ENCODE measurements at places on chromosomes 6 and 20.

DNA sequence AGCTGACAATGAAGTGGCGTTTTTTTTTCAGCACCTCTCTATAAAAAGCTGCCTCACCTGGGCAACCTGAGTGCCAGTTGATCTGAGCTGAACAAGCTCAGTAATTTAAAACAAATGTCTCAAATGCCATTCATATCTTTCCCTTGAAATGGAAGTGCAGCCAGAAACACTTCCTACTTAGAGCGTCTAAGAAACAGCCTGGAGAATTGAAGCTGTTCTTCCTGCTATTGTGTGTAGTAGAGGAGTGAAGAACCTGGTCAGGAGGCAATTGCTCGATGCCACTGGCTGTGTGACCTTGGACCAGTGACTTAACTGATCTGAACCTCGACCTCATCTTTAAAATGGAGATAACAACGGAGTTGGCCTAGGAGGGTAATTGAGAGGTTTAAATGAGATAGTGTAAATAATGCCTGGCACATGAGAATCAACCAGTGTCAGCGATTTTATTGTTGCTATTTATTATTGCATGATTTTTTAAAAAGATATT, 95.4 kb upstream of the FOXQ1 start:
- no peak for DNase-seq

GRCh38 chr20:58709013-58709702, 16.6 kb downstream of the NPEPL1 start:
- no peak for DNase-seq

GRCh38 chr20:10286356-10286755, 67.7 kb downstream of the SNAP25 start:
- no peak for DNase-seq

GRCh38 chr6:149451376-149452036, 33.3 kb downstream of the ZC3H12D start:
- no peak for DNase-seq

GRCh38 chr20:575230-575629, 31.6 kb upstream of the CSNK2A1 start:
- no peak for DNase-seq

GRCh38 chr6:116371120-116371917, 572 bp downstream of the DSE start:
- peak; percentile 19 for DNase-seq

DNA sequence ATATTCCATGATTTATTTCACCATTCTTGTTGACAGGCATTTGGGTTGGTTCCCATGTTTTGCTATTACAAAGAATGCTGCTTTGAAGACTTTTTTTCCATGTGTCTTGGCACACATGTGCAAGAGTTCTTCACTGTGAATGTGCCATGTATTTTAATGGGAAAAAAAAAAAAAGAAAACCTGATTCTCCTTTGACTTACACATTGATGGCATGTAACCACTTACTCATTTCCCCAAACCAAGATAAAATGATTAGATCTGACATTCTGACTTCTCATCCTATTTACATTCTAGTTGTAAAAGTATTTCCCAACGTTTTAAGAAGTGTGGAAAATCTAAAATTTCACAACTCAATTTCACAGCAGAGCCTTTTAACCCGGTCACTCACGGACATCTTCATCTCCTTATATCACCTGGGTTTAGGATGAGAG, 4.4 kb downstream of the CAP2 start:
- DNase-seq, result no peak

GRCh38 chr6:145787688-145788087, 26.9 kb downstream of the FBXO30 start:
- no peak for DNase-seq

- DNase-seq, result peak; percentile 18
Measured at GRCh38 chr20:1301031-1301529, 27.9 kb downstream of the SDCBP2 start.

DNA sequence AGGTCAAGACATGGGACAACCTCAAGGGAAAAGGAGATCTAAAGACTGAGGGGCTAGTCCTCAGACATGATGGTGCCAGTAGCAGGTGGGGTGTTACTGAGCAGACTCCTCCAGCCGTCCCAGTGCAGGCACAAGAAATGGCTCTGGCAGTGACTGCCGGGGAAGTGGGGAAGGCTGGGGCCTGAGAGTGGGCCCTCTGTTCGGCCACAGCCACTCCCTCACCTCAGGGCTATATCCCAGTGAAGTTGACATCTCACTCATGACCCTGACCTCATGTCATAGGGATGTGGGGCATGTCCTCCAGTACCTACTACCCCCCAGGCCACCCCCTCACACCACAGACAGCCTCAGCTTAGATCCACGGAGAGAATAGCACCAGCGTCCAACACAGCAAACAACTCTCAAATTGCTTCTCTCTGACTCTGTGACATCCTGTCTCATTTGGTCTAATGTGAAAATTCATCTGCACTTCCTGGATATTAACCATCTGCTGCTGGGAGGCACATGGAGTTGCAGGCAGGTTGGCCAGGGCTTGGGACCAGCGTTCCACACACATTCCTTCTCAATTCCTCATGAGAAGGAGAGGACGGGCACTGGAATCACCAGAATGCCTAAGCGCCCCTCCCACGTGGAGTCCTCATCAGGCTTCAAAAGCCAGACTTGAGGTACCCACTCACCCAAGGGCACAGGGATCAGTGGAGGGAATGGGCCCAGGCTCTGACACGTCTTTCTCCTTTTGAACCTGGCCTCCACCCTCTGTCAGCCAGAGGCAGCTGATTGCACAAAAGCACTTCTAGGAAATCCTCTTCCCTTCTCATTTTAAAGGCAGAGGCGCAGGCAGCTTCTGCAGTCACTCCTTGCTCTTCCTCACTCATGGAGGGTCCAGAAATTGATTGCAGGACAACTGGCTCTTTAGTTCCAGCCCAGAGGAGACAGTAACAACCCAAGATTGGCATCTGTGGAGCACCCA, 163.6 kb upstream of the CST7 start:
- DNase-seq, result no peak

DNA sequence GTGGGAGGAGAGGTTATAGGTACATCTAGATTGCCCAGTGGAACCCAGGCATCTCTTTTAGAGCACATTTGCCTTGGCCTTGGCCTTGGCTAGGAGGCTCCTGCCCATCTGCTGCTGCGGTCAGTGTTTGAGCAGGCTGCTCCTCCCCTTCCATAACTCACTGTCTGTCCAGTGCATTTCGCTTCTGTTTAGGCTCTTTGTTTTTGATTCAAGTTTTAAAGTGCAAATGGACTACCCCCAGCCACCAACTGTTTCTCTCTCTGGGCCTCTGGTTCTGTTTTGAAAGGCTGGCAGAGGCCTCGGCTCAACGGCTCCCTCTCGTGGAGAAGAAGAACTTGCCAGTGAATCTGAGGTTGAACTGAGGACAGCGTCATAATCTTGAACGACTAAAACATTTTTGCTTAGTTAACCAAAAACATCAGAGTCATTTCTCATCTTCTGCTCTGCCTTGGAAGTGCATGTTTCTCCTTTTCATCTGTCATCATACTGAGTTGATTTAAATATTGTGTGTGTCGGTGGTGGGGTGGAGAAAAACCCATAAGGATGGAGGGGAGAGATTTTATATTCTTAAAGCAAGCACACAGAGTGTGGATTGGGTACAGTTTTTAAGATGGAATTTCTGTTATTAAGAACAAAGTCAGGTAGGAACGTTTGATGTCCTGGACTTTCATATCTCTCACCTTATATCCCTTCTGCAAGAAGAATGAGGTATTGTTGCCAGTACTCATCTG, 171.4 kb downstream of the DTNBP1 start:
- DNase-seq, result peak; percentile 65

DNA sequence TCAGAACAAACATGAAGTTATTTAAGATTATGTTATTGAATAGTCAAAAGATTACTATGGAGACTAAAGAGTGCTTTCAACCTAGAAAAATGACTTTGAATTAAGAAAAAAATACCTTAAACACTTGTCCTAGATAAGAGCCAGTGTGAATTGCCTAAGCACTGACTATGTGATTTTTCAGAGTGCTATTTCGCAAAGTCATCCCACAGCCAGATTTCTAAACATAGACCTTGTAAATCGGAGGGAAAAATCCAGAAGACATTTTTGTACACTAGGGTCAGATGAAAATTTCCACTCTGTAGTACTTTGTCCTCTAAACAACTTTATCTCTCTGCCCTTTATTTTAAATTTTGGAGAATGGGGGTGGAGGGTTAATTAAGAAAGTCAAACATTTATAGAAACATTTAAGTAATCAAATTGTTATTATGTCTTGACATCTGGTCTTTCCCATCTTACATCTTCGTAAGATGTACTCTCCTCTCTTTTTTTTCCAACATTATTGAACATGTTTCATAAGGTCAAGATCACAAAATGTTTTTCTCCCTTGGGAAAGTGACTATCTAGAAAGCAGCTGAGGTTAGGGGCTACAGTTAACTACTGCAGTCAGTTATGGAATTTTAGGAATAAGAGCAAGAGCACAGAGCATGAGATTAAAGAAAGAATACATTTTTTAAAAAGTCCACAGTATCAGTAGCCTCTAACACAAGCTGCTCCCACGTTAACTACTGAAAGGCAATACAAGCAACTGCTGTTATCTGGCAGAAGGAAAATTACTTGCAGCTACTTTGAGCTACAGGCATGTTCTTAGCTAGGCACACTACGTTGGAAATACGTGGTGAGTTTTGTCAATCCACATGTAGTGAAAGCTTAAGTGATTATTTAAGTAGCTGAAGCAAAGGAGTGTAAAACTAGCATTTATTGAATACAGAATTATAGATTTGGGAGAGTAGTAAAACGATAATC, 648.5 kb downstream of the HTR1B start:
- DNase-seq, result no peak

- no peak for DNase-seq
Measured at GRCh38 chr6:35602133-35602946, 86.4 kb downstream of the FKBP5 start.

- no peak for DNase-seq
Measured at GRCh38 chr20:18588574-18588933, 700 bp downstream of the DTD1 start.

DNA sequence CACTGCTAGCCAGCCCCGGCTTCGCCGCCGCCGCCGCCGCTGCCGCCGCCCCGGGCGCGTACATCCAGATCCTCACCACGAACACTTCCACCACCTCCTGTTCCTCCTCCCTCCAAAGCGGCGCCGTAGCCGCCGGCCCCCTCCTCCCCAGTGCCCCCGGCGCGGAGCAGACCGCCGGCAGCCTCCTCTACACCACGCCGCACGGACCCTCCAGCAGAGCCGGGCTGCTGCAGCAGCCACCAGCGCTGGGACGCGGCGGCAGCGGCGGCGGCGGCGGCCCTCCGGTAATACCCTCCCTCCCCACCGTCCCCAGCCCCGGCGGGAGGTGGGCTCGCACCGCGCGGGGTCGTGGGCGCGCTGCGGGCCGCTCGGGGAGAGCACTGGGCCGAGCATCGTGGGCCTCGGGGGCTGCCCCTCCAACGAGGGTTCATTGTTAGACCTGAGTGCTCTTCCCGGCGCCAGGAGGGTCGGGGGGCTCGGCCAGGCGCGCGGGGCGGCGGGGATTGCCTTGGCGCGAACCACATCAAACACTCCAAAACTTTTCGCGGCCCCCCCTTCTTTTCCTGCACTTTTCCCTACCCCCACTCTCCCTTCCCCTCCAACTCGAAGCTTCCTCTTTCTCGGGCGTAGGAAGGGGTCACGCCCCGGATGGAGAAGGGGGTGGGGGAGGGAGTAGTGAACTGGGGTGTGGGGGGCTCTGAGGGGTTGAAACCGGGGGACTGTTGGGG, 827 bp downstream of the E2F3 start:
- peak; percentile 24 for DNase-seq

DNA sequence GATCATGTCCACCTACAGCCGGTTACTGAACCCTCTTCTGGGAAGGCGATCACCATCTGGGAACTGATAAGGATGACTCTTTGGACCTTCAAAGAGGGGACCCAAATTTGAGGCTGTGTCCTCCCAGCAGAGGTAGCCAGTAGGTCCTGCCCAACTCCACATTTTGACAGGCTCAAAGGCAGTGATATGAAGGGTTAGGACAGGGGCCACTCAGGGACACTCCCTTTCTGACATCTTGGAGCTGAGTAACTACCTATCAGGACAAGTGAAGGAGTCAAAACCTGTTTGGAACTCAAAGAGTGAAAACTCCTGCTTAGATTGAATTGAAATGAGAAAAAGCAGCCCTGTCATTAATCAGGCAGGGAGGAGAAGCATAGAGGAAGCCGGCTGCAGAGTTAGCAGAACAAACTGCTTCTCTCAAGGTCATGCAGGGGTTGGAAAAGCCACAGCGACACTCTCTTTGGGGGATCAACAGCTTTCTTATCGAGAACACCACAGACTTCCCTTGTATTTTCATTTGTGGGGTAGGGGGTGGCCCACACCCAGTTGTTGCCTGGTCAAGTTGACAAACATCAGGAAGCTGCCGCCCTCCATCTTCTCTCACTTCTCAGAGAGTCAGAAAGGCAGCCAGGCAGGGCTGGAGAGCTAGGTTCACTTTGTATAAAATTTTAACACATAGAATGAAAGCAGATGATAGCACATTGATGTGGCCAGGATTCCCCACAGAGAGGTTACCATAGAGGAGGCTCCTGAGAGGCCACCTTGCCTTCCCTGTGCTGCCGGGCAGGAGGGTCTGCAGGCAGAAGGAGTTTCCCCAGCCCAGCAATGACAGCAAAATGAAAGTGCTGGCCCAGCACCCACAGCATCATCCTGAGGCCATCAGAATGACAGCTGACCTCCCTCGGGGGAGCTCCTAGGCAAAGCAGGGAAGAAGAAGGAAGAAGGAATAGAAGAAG, 47.6 kb downstream of the AGPAT4 start:
- DNase-seq, result no peak

DNA sequence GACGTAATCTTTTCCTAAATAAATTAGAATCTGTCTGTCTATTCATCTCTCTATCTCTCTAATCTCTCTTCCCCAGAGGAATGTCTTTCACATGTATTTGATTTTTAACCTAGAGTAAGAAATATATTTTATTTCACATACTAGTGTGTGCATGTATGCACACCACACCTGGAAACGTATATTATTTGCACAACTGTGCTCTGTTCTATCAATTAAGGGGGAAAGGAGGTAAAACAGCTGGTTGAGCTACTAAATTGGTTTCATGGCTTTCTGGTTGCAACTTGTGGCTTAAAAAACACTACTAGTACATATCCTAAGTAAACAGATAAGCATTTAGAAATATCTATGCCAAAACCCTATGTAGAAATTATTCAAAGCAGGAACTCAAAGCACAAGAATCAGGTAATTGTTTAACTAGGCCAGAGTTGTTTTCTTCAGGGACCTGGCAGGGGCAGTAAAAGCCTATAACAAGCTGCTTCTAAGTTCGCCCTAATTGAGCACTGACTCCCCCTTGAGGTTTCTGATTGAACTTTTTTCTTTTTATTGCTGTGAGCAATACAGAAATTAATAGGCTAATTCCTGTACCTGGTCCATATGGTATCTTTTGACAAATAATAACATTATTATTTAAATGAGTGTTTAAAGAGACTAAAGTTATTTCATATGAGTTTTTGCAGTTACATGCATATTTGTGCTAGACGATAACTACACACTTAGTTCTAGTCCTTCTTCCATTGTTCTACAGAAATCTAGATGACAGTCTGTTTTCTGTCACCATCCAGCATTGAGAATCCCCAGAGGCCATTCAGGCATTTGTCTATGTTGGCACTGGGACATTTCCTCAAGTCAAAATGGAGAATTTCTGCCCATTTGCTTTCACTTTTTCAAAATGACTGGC, 88.6 kb downstream of the MCHR2 start:
- DNase-seq, result no peak

All from stimulated activated CD4-positive, alpha-beta T cell treated with anti-CD3 and anti-CD28 coated beads, Interleukin-4, amount 100 ng/mL, for 4 hours (primary cell).